ENCODE measurements at places on chromosomes 3 and 15. TPM values are rescaled to one million over a fixed set of nuclear protein-coding genes. Genes with fewer than 3 reads are reported as not detected.

- no peak overlapping the region for H3K27ac ChIP-seq
- H3K4me1 ChIP-seq: no peaks in the 10 kb centered on the region
- DNase-seq: no peak
- no peaks in the 10 kb centered on the region for H3K27me3 ChIP-seq
Observed at GRCh38 chr3:133209871-133210550, 171.8 kb downstream of the TMEM108 start.

GRCh38 chr3:4392992-4393391 lies 74.1 kb downstream of the SUMF1 start:
- no peaks in the 10 kb centered on the region for H3K4me1 ChIP-seq
- H3K27me3 ChIP-seq: no peaks in the 10 kb centered on the region
- no peaks in the 10 kb centered on the region for H3K36me3 ChIP-seq
- DNase-seq: no peak
- no peak overlapping the region for H3K4me3 ChIP-seq
- H3K27ac ChIP-seq: no peak overlapping the region

- H3K4me1 ChIP-seq: no peaks in the 10 kb centered on the region
- H3K27me3 ChIP-seq: no peaks in the 10 kb centered on the region
- no peak for DNase-seq
- H3K27ac ChIP-seq: no peak overlapping the region
- no peaks in the 10 kb centered on the region for H3K36me3 ChIP-seq
Observed at GRCh38 chr3:24740326-24740725, 245.7 kb upstream of the THRB start.

GRCh38 chr3:52202384-52203077 lies 4.6 kb downstream of the ALAS1 start:
- no peak overlapping the region for H3K4me3 ChIP-seq
- H3K27me3 ChIP-seq: no peaks in the 10 kb centered on the region
- DNase-seq: no peak
- H3K36me3 ChIP-seq: no peaks in the 10 kb centered on the region
- peaks cover 5% of the 10 kb centered on the region for H3K4me1 ChIP-seq

DNA sequence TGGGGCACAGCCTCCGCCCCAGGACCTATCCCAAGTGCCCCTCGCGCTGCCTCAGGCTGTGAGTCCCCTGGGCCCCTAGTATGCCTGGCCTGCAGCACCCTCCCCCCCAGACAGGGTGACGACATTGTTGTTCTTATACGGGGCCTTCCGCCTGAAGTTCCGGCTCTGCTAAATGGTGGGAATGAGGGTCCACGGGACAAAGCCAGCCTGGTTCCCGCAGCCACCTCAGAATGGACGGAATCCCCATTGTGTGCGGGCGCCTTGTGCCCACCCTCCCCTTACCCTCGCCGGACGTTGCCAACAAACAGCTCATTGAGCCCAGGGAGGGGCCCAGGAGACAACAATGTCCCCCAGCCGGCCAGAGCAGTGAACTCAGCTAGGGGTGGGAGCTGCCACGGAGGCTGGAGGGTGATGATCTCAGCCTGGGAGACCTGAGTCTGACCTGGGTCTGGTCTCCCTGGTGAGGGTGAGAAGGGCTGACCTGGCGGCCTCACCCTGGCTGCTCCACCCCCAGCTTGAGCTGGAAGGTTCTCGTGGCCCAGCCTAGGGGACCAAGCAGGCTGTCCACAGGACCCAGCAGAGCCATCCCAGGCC lies 10.2 kb upstream of the DLL4 start:
- no peak overlapping the region for H3K27ac ChIP-seq
- DNase-seq: no peak
- H3K36me3 ChIP-seq: no peaks in the 10 kb centered on the region

DNA sequence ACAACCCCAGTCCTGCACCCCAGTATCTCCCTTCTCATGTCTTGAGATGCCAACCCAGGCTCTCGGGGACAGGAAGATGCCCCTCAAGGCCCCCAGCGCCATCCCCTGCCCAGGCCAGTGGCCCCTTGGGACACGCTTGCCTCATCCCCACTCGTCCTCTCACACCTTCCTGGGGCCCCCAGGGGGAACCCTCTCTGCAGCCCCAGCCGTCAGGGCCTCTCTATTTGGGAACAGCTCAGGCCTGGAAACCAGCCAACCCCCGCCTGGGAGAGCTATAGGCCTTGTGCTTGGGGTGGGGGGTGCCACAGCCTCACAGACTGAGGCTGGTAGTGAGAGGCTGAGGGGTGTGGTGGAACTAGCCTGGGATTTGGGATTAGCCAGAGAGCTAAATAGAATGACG lies 7.8 kb downstream of the LINGO1 start:
- no peak overlapping the region for H3K27ac ChIP-seq
- no peaks in the 10 kb centered on the region for H3K27me3 ChIP-seq
- no peaks in the 10 kb centered on the region for H3K36me3 ChIP-seq
- H3K4me1 ChIP-seq: no peaks in the 10 kb centered on the region

- no peak overlapping the region for H3K27ac ChIP-seq
- no peaks in the 10 kb centered on the region for H3K27me3 ChIP-seq
- no peak overlapping the region for H3K4me3 ChIP-seq
Observed at GRCh38 chr3:143016321-143016972, 15.1 kb downstream of the U2SURP start.

DNA sequence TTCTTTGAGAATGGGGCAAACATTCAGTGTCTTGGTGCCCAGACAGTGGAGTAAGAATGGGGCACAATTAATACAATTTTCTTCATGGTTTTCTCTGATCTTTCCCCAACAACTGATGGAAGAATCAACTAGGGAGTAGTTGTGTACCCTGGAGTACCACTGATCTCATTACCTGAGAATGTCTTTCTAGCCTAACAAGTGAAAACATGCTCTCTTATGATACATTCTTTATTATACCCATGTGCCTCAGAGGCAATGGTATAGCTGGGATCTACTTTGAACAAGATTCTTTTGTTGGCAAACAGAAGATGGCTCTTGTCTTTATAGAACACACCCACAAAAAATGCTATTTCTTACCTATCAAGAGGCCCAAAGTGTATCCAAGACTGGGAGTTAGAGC lies 250.6 kb upstream of the CMC1 start:
- no peak for DNase-seq
- H3K4me1 ChIP-seq: no peaks in the 10 kb centered on the region
- H3K27ac ChIP-seq: no peak overlapping the region
- no peaks in the 10 kb centered on the region for H3K27me3 ChIP-seq

DNA sequence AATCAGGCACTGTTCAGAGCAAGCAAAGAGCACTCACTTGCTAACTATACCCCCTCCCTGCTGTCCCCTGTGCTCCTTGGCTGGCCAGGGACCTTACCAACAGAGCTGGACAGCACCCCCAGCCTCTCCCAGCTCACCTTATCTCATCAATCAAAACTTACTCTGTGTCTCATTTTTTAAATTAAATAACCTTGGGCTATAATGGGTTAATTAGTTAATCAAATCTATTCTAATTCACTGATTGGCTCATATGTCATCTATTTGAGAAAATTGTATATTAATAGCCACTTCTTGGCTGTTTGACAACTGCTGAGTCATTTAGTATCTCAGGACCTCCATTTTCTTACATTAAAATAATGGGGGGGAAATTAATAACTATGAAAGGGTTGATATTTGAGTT lies 22.9 kb downstream of the IL5RA start:
- no peaks in the 10 kb centered on the region for H3K36me3 ChIP-seq
- no peak overlapping the region for H3K27ac ChIP-seq
- H3K4me1 ChIP-seq: no peaks in the 10 kb centered on the region
- H3K27me3 ChIP-seq: no peaks in the 10 kb centered on the region
- H3K4me3 ChIP-seq: no peak overlapping the region

- no peaks in the 10 kb centered on the region for H3K27me3 ChIP-seq
- DNase-seq: no peak
- no peak overlapping the region for H3K27ac ChIP-seq
- H3K36me3 ChIP-seq: no peaks in the 10 kb centered on the region
Observed at GRCh38 chr3:170000051-170000450, 33.4 kb downstream of the SEC62 start.

- H3K4me1 ChIP-seq: no peaks in the 10 kb centered on the region
- H3K27me3 ChIP-seq: no peaks in the 10 kb centered on the region
- no peak overlapping the region for H3K27ac ChIP-seq
- no peak overlapping the region for H3K4me3 ChIP-seq
Observed at GRCh38 chr3:35183927-35184675, 455.2 kb upstream of the ARPP21 start.

DNA sequence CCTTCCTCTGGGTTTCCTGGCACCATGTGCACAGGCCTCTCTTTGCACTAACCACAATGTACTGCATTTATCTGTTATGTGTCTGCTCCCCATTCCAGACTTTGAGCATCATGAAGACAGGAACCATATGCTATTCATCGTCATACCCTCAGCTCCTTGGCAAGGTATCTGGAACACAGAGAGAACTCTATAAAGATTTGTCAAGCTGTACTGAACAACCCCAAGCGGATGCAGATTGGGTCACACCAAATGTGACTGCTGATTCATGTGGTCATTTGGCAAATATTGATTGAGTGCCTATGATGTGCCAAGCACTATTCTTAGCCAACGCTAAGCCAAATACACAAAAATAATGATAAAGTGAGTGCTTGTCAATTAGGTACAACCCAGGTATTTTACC lies 7.5 kb upstream of the MEGF11 start:
- no peak overlapping the region for H3K27ac ChIP-seq
- DNase-seq: no peak
- H3K4me3 ChIP-seq: no peak overlapping the region
- no peaks in the 10 kb centered on the region for H3K4me1 ChIP-seq

DNA sequence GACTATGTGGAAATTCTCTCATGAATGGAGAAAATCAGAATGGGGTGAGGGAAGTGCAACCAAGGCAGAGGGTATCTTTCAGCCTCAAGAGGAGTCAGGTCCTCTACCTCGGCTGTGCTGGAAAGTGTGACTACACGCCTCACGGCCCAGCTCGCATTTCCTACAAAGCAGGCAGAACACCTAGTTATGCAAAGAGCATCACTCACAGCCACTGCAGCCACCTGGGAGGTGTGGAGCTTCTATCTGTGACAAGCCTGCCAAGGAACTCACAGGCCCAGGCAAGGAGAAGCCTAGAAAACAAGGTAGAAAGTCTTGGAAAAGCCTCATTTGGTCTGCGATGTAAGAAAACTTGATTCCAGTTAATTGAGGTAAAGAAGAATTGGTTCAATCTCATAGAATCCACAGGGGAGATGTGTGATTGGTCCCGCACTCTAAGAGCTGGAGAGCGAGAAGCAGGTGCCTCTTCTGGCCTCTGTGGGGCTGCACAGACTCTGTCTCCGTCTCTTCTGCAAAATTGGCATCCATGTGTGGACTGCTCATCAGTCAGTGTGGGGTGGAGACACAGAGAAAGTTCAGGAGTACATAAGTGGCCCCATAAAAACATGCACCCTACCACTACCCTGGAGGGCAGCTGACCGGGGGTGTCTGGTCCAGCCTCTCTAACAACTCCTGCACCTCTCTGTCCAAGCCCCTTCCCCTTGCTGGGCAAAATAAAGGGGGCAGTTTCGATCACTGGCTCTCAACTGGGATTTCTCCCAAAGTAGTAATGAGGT lies 76.8 kb downstream of the TAMM41 start:
- no peaks in the 10 kb centered on the region for H3K27me3 ChIP-seq
- no peak for DNase-seq
- H3K4me3 ChIP-seq: no peak overlapping the region

DNA sequence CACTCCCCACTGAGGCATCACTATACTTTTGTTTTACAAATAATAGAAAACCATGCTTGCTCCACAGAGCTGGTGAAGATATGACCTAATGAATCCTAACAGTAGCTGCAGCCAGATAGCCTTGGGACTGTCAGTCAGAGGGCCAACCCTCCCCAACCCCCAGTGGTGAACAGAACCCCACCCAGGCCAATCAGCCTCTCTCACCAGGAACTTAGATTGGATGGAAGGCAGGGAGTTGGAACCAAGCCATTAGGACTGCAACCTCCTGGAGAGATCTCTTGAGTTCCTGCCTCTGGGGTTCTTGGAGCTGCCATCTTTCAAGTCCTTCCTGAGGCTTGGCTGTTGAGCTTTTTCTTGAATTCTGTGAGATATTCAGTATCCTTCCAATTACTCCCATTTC lies 3.0 kb upstream of the MRPS22 start:
- no peak overlapping the region for H3K27ac ChIP-seq
- no peaks in the 10 kb centered on the region for H3K4me1 ChIP-seq
- no peaks in the 10 kb centered on the region for H3K27me3 ChIP-seq
- no peak overlapping the region for H3K4me3 ChIP-seq

GRCh38 chr3:48984663-48985062 lies 5.4 kb upstream of the P4HTM start:
- H3K36me3 ChIP-seq: no peaks in the 10 kb centered on the region
- no peaks in the 10 kb centered on the region for H3K27me3 ChIP-seq
- no peaks in the 10 kb centered on the region for H3K4me1 ChIP-seq
- no peak overlapping the region for H3K4me3 ChIP-seq

- H3K4me1 ChIP-seq: no peaks in the 10 kb centered on the region
- no peaks in the 10 kb centered on the region for H3K27me3 ChIP-seq
- H3K4me3 ChIP-seq: no peak overlapping the region
- H3K27ac ChIP-seq: peak overlapping the region; percentile 25
- no peak for DNase-seq
- no peaks in the 10 kb centered on the region for H3K36me3 ChIP-seq
Observed at GRCh38 chr15:94607176-94607654, 375.9 kb downstream of the MCTP2 start.

DNA sequence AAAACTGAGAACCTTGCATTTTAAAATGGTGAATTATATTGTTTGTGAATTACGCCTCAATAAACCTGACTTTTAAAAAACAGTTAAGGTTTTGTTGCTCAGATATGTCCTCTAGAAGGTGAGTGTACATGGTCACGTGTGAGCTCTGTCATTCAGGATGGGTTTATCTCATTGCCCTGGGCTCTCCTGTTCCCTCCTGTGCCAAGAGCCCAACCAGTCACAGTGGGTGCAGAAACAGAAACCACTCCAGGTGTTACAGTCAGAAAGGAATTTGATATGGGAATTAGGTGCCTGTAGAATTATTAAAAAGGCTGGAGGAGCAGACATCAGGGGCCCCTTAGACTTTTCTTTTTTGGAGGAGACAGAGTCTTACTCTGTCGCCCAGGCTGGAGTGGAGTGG lies 196.4 kb downstream of the STT3B start:
- H3K27me3 ChIP-seq: no peaks in the 10 kb centered on the region
- no peaks in the 10 kb centered on the region for H3K36me3 ChIP-seq
- no peak for DNase-seq
- no peak overlapping the region for H3K27ac ChIP-seq

GRCh38 chr3:65146179-65146578 lies 458.4 kb upstream of the ADAMTS9 start:
- H3K4me3 ChIP-seq: no peak overlapping the region
- no peaks in the 10 kb centered on the region for H3K27me3 ChIP-seq
- no peak overlapping the region for H3K27ac ChIP-seq
- H3K36me3 ChIP-seq: no peaks in the 10 kb centered on the region

Gene KCNH8
- 0.26 TPM for total RNA-seq

Gene TEX55
- total RNA-seq: not detected

Gene DNASE1L3
- total RNA-seq: 2.4 TPM

Gene BCL2A1
- 1.3 TPM for total RNA-seq

Gene SCN11A
- 1.8 TPM for total RNA-seq

Gene GP5
- not detected for total RNA-seq

Gene ZBTB47
- total RNA-seq: 44.7 TPM
